ENCODE measurements at places on chromosomes 1 and 21.

GRCh38 chr1:33667386-33668282 lies 195.2 kb downstream of the ZSCAN20 start:
- DNase-seq, result no peak

DNA sequence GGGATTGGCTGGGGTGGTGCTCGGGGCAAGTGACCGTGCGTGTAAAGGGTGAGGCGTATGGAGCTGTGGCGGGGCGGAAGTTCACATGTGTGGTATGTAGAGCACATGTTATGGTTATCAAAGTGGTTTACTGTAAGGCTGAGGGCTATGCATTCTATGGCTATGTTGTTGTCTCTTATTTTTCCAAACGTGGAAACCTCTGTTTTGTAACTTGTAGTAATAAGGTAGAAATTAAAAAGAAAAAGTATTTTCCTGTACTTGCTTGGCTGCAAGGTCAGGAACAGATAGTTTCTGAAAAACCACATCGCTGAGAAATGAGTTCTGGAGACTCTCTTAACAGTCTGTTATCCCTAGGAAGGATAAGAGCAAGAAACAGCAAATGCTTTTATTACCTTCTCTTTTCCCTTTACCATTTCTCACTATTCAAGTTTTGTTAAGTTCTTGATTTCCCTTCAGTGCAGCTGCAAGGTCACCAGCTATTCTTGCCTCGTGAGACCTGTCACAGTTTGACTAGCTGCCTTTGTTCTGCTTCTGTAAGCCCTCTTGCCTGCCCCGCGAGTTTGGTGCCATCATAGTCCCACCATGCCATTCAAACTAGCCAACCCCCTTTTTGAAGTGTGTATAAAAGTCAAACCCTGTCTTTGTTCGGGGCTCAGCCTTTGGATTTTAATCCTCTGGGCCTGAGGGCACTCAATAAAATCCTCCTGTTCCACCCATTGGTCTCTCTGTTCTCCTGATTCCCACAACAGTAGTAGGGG lies 9.5 kb downstream of the RNU1-2 start:
- peak; percentile 93 for DNase-seq

GRCh38 chr1:22916471-22916820 lies 56.2 kb downstream of the LACTBL1 start:
- no peak for DNase-seq

- no peak for DNase-seq
These were observed 35.9 kb upstream of the SLC45A1 start for GRCh38 chr1:8281843-8282509.

DNA sequence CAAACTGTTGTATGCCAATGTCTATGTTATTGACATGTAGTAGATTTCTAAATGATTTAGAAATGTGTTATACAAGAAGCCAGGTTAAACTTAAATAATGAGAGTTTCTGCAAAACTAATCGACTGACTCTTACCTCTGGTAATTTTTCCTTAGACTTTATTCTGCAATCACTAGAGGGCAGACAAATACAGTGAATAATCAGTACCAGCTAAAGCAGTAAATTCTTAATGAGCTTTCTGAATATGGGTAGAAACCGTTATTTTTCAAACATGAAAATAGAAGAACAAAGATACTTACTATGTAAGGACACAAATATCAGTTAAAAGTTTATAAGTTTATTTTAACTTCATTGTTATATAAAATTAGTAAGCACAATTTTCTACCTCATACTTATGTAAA lies 97.9 kb upstream of the RGS1 start:
- peak; percentile 74 for DNase-seq

- no peak for DNase-seq
These were observed 309.5 kb downstream of the ASTN1 start for GRCh38 chr1:176854758-176855745.

GRCh38 chr1:59123081-59123681 lies 173.7 kb upstream of the FGGY start:
- DNase-seq, result no peak

DNA sequence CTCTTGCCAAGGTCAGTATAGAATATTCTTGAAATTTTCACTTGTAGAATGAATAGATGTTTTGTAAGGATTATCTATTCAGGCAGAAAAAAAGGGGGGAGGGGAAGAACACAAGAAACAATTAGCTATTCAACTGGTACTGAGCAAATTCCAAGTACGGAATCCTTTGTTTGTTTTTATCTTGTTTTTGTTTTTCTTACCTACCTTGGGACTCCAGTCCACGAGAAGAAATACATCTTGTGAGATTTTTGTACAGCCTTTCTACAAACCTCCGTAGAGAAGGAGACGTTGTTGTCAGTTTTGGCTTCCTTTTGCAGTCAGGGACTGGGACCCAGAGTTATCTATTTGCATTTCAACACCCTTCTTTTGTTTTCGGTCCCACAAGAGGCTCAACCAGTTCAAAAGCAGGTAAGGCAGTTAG lies 36.0 kb downstream of the ZNF281 start:
- no peak for DNase-seq

DNA sequence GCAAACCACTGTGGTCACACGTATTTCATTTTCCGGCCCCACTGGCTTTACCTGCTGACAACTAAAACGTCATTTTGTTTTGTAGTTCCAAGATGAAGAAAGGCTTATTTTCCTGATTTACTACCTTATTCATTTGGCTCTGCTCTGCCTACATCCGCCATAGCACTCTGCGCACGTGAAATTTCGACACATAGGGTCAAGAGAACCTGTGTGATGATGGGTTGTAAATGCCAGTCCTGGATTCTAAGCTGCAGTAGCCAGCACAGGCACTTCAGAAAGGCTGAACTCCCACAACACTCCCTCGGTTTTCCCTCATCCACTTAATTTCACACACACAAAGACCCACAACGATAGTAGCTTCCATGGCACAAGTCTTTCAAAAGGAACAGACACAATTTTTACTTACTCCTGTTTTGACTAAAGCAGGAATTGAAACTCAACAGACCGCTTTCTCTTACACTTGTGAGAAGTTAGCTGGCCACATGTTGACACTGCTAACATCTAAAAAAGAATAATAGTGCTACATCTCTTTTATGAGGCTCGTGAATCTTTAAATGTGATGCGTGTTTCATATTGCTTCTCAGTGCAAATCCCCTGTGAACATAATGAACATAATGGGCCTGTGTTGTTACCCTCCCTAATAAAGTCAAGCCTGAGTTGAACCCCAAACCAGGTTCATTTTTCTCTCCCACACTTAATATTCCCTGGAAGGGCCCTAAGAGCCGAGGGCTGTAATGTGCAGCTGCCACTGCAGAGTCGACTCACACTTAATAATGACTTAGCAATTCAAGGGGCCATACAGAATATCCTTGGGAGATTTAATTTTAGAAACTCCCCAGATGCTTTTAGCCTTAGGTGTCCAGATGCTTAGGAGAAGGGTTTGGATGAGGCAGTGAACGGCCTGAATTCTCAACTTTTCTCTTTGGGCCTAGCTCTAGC lies 1.5 kb upstream of the RUNX1 start:
- no peak for DNase-seq

Data from fibroblast of pulmonary artery (primary cell).